SHP77 treated with DMSO at 0.1 percent for 48 hours (cell line): ENCODE measurements at places on chromosomes 3 and 15.

GRCh38 chr3:29319262-29319661, 38.4 kb downstream of the RBMS3 start:
- DNase-seq: no peak

- DNase-seq: no peak
Observed at GRCh38 chr3:74613060-74613459, 1.4 kb downstream of the CNTN3 start.

DNA sequence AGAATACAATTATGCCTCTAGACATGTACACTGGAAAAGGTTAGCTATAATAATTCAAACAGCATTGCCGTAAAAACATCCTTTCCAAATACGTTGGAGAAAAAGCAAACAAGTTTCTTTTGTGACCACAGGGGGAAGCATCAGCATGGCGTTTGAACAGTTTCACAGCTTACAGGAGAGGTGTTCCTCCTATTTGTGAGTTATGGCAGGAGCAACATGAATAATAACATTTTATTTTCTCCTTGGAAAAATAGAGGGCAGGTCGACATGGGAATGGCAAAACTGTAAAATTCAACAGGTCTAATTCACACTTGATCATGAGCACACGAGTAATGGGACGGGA, 39.7 kb upstream of the GADL1 start:
- DNase-seq: peak; percentile 14

DNA sequence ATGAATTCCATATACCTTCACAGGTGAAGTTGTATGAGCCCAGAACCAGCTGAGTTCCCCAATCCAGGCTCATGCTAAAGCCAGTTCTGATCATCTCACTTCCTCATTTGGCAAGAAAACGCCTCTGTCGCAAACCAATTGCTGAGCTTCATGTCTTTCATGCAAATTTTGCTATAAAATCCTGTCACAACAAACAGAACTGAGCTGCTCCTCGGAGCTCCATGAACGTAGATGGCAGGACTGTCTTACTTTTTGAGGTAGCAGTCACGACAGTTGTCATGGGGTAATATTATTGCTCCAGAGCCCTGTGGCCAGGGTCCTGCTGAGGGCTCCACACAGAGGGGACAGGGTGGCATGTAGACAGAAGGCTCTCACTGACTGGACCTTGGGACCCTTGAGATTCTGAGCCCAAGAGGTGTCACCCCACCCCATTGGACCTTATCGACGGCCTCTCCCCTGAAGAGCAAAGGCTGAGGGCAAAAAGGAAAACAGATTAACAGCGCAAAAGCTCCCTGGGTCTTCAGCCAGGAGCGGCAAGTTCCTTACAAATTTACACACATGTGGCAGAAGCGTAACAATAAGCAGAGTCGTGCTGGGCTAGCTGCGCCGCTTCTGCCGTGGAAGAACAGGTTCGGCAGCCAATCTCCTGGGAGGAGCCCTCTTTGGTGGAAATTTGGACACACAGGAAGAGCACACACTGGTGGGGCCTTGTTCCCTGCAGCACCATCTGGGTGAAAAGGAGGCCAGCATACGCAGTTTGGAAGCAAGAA, 249.2 kb downstream of the OPA1 start:
- no peak for DNase-seq

GRCh38 chr15:38522922-38523321, 41.7 kb downstream of the RASGRP1 start:
- DNase-seq: no peak

GRCh38 chr15:51132384-51133139, 37.9 kb upstream of the TNFAIP8L3 start:
- DNase-seq: no peak

DNA sequence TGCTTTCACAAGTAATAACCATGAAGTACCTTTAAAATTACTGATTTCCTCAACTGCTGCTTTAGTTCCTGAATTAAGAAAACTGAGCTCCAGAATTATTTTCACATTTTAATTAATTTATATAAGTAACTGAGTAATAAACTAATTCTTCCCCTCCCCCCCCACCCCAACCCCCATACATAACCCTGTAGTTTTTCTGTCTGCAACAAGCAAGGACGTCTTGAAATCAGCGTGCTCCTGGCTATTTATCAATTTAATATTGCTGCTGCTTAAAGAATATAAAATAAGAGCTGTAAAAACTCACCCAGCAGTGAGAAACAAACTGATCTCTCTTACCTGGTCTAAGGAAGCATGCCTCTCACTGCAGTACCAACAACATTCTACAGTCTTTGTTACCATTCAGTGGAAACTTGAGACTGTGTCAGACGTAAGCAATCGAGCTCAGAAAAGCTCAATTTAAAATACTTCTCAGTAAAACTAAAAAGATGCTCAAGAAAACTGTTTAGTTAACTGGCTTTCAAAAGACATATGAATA, 121.0 kb downstream of the TFDP2 start:
- DNase-seq: peak; percentile 61

DNA sequence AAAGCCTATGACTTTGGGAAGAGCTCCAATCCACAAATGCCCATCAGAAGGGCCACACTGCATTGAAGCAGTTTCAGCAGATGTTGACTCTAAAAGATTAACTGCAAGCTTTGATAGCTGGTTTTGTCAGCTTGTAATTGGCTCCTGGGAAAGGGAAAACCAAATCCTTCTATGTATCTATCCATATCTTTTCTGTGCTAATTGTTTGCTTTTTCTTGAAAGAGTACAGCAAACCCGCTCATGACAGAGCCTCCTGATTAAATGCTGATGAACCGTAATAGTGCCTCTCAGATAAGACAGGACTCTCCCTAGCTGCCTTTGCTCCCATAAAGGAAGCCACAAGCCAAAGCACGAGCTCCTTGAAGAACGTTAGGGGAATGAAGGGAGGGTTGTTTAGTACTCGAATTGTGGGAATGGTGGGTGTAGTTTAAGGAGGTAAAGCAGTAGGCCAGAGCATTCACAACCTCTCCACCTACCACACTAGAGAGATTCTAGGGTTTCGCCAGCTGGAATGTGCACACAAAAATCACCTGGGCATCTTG, 33.6 kb upstream of the LRIG1 start:
- no peak for DNase-seq

- DNase-seq: no peak
Observed at GRCh38 chr3:13770170-13771169, 109.4 kb downstream of the WNT7A start.

- DNase-seq: no peak
Observed at GRCh38 chr3:71076361-71077002, 507.0 kb downstream of the FOXP1 start.

GRCh38 chr3:85433319-85433718, 474.5 kb downstream of the CADM2 start:
- DNase-seq: no peak

DNA sequence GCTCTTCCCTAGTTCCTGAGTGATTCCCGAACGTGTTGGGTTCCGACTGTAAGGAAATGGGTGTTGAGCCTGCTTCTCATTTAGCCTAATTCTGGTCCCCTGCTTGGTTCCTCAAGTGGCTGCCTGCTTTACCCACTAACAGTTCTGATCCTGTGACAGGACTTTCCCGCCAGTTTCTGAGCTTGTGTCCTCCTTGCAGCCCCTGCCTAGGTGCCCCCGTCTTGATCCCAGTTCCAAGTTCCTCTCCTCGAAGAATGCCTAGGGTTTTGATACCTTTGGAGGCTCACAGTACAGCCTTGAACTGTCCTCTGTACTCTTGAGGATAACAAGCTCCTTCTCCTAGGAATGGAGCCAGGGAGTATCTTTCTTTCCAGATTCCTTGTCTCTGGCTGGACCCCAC, 12.0 kb upstream of the RASGRF1 start:
- no peak for DNase-seq

GRCh38 chr15:52677593-52678467, 1.4 kb downstream of the ATOSA start:
- no peak for DNase-seq

DNA sequence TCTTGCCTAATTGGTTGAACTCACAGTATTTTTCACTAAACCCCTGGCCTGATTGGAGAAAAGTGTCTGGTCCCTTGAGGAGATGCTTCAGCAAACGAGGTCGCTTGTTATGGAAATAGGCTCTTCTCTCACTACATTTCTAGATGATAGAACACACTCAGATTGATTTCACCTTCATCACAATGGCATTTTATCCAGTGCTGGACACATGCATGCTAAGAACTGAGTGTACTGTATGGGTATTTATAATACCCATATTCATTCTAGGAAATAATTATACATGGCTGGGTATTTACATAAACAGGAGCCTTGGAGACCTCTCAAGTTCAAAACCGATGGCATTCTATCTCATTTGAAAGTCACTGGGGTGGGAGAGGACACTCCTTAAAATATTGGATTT, 444.9 kb downstream of the LPP start:
- no peak for DNase-seq

GRCh38 chr15:84572231-84572630, 28.6 kb upstream of the ZSCAN2 start:
- DNase-seq: no peak

DNA sequence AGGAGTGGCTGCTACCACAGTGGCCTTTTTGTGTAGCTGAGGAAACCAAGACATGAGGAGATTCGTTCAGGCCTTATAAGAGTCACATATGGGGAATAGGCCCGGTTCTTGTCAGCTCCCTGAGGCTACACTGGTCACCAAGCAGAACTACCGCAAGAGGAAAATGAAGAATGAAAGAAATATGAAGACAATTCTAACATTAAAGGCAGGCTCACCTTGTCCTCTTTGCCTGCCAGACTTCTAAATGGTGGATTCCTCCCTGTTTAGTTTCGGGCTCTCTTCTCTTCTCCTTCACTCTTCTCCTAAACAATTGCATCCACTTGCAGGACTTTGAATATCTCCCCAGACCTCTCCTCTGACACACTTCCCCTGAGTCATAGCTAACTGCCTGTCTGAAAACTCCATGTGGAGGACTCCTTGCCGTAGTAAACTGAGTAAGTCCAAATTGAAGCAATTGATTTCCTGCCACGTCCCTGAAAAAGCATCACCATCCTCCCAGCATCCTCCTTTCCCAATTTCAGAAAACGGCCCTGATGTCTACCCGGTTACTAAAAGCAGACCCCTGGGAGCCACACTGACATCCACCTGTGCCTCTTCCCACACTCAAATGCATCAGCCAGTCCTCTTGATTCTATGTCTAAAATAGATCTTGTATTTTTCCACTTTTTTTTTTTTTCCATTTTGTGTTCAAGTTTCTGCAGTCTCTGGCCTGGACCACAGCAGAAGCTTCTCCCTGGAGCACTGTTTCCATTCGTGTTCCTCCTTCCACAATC, 30.3 kb upstream of the VEPH1 start:
- DNase-seq: no peak

GRCh38 chr15:39392469-39393047, 188.3 kb upstream of the THBS1 start:
- DNase-seq: no peak

DNA sequence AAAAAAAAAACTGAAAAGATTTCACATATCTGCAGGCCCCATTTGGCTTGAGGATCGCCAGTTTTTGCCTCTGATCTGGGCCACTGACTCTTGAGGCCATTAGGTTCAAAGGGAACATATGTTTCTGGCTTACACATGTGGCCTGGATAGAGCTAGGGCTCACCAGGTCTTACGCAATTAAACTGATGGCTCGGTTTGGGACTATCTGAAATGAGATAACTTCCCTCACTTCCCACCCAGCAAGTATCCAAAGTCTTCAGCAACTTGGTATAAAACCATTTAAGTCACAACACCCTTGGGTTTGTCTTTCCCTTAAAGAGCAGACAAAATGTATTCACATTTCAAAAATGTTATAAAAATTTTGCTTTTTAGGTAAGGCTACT, 36.3 kb downstream of the LRIG1 start:
- DNase-seq: no peak

GRCh38 chr3:115512565-115513415, 110.5 kb upstream of the GAP43 start:
- DNase-seq: peak; percentile 51

GRCh38 chr3:127371334-127371733, 83.5 kb upstream of the PRR20G start:
- no peak for DNase-seq

DNA sequence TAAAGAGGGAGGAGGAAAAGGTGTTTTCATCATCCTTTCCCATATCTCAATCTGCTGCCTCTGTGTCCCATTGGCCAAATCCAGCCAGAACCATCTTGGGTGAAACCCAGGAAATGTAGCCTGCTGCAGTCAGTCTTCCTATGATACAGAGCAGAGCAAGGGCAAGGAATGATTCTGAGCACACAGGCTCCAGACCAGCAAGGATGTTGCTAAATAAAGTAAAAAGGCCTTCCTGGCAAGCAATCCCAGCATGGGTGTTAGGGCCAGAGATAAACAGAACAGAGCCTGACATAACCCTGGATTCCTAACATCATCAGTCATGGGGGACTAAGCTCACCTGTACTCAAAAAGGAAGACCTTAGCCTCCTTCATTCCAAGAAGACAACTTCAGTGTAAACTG, 90.7 kb upstream of the AGTR1 start:
- no peak for DNase-seq

DNA sequence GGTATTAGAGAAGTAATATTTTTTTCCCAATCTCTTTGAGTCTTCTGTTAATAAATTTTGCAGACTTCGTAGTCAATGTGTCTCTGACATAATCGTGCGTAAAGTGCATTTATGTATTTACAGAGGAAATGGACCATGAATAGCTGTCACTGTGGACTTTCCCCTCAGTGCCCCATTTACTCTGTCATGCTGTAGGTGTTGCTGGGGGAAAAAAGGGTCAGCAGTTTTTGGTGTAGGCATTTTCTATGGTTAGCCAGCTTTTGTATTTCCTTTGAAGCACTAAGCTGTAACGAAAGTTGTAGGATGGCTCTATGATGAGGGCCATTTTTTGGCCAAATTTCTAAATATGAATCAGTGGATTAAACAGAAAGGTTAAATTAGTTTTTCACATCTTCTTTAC, 598.4 kb downstream of the FGF12 start:
- DNase-seq: no peak

- no peak for DNase-seq
Observed at GRCh38 chr3:49349348-49350114, 8.6 kb downstream of the GPX1 start.

GRCh38 chr3:99953596-99953995, 135.9 kb downstream of the CMSS1 start:
- no peak for DNase-seq

DNA sequence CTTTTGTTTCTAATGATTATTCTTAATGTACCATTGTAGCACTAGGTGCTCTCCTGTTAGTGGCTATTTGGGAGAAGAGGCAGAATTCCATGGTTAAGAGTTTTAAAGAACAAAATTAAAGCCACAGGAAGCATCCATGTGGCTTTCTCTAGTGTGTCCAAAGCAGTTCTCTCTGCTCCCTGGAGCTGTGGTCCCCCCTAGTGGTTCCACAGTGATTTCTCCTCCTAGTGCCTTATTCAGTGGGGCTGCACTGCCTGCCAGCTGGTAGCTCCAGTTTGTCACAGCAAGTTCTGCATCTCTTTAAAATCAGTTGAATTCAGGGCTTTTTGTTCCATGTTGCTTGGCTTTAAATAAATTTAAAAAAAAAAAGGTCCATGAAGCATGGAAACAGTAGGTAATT, 39.6 kb upstream of the FAM98B start:
- no peak for DNase-seq
